ENCODE measurements at places on chromosomes 12 and 14. TPM values are rescaled to one million over a fixed set of nuclear protein-coding genes. Genes with fewer than 3 reads are reported as not detected.

Gene INTS13
- total RNA-seq, result 15.6 TPM

Gene HECTD4
- 92.2 TPM for total RNA-seq

Gene ZNF605
- 19.7 TPM for total RNA-seq

Gene NTF3
- total RNA-seq, result not detected

Gene LRRC9
- not detected for total RNA-seq

Gene SALL2
- 2.5 TPM for total RNA-seq

Gene DLGAP5
- total RNA-seq, result not detected

Gene SLC17A8
- not detected for total RNA-seq

Gene UBR7
- total RNA-seq, result 17.3 TPM

Gene TAS2R20
- total RNA-seq, result 3.4 TPM

Gene SLC10A1
- total RNA-seq, result not detected

Gene KCNMB4
- total RNA-seq, result 0.80 TPM

Gene NTN4
- not detected for total RNA-seq

Gene CCDC175
- total RNA-seq, result not detected

Gene SMCO3
- not detected for total RNA-seq

Gene KRT82
- not detected for total RNA-seq

Gene LTBR
- 1.2 TPM for total RNA-seq

Gene CD63
- 104 TPM for total RNA-seq

Gene EP400
- 88.1 TPM for total RNA-seq

Gene GUCY2C
- 0.29 TPM for total RNA-seq

Gene SDSL
- 1.1 TPM for total RNA-seq

Gene LRRIQ1
- total RNA-seq, result not detected

Gene EML5
- 6.5 TPM for total RNA-seq

Gene DHRS4
- 15.3 TPM for total RNA-seq

Gene ENDOU
- total RNA-seq, result not detected

Gene CYP46A1
- 0.10 TPM for total RNA-seq

Gene MIP
- total RNA-seq, result not detected

Gene ARL6IP4
- total RNA-seq, result 165 TPM

Gene KLHDC1
- total RNA-seq, result 13.7 TPM

Gene TRHDE
- not detected for total RNA-seq

Gene KERA
- not detected for total RNA-seq

Gene ITPR2
- total RNA-seq, result 113 TPM

Gene LTBP2
- 0.22 TPM for total RNA-seq

Gene FOXN4
- total RNA-seq, result not detected

Gene SPTSSA
- 6.9 TPM for total RNA-seq

Gene MRPL42
- total RNA-seq, result 41.9 TPM

Gene NOVA1
- not detected for total RNA-seq

Gene COQ10A
- 76.3 TPM for total RNA-seq

Gene FOXA1
- total RNA-seq, result not detected

Gene REP15
- total RNA-seq, result 0.44 TPM

Gene TMEM179
- not detected for total RNA-seq

Gene PLEKHG7
- 23.2 TPM for total RNA-seq

Gene PLEKHD1
- 0.12 TPM for total RNA-seq

Gene PPP1R1A
- total RNA-seq, result not detected

Gene FAM90A1
- 0.17 TPM for total RNA-seq

Gene EPS8
- 0.96 TPM for total RNA-seq

Gene PPP1R13B
- total RNA-seq, result 38.6 TPM

Gene SERPINA10
- not detected for total RNA-seq

Gene GPRC5D
- 0.92 TPM for total RNA-seq

Gene TMEM253
- not detected for total RNA-seq

Gene RFLNA
- total RNA-seq, result not detected

Gene KRT5
- total RNA-seq, result not detected

Measured in B cell (primary cell).